ENCODE measurements at places on chromosomes 11 and 22.

- no peak for DNase-seq
Measured at GRCh38 chr11:75667831-75668450, 897 bp downstream of the MAP6 start.

DNA sequence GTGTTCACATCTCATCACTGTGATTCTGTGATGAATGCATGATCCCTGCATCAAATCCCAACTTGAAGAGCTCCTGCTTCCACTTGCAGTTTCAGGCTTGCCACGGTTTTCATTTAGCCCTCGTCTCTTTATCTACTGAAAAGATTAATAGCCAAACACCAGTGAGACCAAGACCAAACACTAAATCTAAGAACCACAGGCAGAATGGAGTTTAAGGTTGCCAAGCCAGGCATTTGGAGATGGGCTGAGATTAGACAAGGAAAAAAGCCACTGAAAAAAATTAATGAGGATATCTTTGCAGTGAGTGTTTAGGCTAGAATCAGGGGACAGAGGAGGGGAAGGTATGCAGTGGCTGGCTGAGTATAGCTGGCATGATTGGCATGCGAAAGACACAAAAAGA lies 227.2 kb upstream of the BLID start:
- no peak for DNase-seq

DNA sequence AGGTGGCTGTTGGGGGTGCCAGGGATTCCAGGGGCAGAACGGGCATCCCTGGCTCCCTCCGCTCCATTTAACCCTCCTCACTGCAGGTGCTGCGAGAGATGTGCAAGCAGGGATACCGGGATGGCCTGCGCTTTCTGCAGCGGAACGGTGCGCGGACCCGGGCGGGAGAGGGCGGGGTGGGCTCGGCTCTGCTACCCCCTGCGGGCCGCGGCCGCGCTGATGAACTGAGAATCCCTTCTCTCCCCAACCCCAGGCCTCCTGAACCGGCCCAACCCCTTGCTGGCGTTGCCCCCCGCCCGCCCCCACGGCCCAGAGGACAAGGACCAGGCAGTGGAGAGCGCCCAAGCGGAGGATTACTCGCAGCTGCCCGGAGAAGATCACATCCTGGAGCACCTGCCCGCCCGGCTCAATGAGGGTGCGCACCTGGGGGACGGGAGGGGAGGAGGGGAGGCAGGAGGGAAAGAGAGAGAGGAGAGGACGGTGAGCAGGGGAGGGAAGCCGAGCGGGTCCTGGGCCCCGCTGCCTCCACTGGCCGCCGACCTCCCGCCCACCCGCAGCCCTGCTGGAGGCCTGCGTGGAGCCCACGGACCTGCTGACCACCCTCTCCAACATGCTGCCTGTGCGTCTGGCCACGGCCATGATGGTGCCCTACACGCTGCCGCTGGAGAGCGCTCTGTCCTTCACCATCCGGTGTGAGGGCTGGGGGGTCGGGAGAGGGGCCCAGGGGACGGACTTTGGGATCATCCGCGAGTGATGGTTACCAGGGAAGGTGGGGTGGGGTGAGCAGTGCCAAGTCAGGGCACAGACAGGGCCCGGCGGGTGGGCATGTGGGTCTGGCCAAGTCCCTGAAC lies 4.1 kb upstream of the CRACR2B start:
- DNase-seq: no peak

DNA sequence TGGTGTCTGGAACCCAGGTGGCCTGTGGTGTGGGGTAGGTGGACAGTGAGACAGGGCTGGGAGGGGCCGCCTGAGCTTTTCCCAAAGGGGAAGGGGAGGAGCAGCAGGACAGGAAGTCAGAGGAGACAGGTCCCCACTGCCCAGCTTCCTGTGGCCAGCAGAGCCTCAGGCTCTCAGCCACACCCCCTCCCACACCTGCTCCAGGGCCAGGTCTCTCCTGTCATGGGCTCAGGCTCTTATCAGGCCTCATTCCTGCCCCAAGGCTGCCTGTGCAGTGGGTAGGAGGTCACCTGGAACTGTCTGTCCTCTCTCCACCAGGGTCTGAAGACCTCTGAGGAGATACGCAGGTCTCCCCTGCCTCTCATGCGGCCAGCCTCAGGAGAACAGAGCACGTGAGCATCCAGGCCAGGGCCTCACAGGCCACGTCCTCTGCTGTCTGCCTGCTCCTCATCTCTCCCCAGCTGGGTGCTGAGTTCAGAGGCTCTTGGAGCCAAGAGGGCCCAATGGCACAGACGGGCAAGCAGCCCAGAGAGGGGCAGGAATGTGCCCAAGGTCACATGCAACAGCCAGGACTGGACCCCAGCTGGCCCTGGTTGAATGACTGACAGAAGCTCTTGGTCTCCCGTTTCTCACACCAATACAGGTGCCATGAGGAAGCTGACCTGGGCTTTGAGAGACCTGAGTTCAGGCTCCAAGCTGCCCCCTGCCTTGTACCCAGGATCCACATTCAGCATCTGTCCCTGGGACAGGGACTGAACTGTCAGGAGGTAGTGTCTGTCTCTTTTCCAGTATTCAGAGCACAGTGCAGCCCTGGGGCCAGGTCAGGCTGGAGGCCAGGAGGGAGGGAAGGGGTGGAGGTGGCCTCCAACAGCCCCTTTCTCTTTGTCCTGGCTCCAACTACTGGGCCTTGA lies 16.7 kb downstream of the STARD10 start:
- no peak for DNase-seq

DNA sequence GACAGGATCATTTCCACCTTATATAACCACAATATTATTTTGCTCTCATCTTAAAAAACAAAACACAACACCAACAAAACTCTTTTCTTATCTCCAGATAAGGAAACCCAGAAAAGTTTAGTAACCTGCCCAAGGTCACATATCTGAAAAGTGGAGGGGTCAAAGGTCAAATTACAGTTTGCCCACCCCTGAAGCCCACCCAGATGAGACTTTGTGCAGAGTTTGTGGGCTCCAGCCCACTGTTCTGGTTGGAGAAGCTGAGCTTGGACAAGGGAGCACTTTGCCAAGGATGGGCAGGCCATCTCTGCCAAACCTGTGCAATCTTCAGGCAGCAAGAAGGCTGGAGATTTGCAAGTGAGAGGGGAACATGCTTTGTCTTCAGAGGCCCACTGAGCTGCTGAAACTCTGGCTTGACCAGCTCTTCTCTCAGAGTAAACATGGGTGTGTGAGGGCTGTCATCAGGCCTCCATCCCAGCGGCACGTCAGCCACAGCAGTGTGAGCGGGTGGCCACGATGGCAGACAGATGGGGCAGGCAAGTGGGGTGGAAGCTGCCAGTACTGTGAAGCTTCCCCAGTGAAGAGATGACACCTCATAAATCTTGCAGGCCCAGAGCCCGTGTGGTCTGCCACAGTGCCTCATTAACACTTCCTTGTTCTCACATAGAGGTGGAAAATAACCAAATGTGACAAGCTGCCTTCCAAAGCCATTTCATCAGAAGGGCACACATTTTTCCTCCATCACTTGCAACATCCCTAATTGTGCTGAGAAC lies 111.8 kb downstream of the CCDC81 start:
- DNase-seq: no peak

DNA sequence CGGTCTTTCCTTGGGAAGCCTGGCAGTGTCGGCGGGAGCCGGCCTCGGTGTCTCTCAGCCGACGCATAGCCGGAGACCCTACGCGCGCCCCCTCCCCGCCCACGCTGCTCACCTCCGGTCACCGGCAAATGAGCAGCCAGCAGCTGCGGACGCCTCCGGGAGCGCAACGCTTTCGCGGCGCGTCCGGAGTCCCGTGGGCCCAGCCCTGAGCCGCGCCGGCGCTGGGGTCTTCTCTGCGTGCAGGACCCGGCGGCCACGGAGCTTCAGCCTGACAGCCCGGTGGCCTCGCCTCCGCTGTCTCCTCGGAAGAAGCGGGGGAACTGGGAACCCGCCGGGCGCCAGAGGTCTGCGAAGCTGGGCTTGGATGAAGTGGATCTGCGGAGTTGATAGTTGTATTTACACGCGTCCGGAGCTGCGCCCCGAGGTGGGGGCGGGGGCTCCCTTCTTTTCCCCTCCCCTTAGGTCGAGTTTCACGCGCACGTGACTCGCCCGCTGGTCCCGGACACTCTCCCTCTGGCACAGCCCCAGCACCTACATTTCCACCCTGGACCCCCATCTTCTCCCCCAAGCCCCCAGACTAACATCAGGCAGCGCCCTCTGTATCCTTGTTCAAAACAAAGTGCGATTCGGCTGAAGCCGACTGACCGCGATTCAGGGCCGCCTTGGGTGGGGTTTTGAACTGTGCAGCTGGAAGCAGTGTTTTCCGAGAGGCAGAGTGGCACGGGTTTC lies at the start of gene SLC43A1:
Gene SLC43A1 (minus strand): TSS at position 371 of the 729 bp plus-strand sequence. CDS start 1,591 bp downstream, outside the sequence.
- no peak for DNase-seq

- no peak for DNase-seq
Measured at GRCh38 chr11:69896250-69896649, 77.0 kb upstream of the FGF3 start.

- no peak for DNase-seq
Measured at GRCh38 chr11:120871924-120872323, 152.0 kb upstream of the TBCEL start.

GRCh38 chr11:133238027-133238426 lies 294.3 kb downstream of the OPCML start:
- no peak for DNase-seq

DNA sequence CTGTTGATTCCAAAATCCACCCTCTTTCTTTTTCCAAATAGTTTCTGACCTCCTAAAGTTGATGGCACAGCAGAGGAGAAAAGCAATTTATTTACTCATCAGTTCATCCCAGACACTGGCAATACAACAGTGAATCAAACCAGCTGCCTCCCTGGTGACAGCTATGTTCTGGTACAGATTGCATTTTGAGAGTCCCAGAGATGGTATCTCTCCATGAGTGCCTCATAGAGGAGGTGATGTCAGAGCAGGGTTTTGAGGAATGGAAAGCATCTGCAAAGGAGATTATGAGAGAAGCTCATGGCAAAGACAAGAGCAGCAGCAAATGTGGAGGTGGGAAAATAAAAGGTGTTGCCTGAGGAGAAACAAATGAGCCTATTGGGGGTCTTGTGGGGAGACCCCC lies 377.2 kb downstream of the MN1 start:
- DNase-seq: no peak

GRCh38 chr11:8323161-8323935 lies 59.7 kb upstream of the LMO1 start:
- no peak for DNase-seq

- DNase-seq: no peak
Measured at GRCh38 chr22:20844055-20845037, 14.3 kb downstream of the PI4KA start.

All from thymus (tissue), 14 donors.